Lower lobe of right lung (tissue), 2 donors: ENCODE measurements at places on chromosomes 3 and 15. TPM values are rescaled to one million over a fixed set of nuclear protein-coding genes. Genes with fewer than 3 reads are reported as not detected.

Gene CHRNA3
- total RNA-seq: 1.3 TPM

DNA sequence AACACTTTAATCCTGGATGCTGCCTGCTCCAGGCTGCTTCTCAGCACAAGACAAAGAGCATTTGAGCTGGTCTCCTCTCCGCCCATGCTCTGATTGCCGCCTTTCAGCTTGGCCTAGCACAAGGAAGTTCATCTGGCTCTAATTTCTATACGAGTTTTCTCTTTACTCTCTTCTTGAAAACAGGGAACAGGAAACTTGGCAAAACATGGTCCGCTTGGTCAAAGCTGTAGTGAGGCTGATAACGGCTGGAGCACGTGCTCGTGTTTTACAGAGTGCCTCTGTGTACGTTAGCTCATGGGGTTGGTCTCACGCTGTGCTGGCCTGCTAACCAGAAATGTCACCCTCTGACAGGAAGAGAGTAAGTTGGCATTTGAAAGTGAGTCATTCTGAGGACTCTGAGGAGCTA, 19.2 kb downstream of the RARRES1 start:
- DNase-seq: no peak

DNA sequence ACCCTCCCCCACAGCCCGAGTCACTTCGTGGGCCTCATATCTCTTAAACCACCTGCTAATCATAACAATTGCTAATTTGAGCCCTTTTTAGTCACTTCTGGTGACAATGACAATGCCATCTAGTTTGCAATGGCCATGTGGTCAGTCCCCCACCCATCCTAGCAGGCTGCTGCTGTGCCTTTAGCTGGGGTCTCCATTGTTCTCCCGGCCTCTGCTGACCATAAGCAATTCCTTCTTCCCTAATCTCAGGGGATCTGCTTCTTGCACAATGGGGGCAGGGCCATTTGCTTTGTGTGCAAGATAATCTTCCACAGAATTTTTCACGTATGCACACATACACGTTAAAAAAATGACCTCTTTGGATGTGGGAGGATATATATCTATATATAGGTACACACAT, 406.1 kb upstream of the ONECUT1 start:
- no peak for DNase-seq

Gene SLC28A2
- 0.21 TPM for total RNA-seq

DNA sequence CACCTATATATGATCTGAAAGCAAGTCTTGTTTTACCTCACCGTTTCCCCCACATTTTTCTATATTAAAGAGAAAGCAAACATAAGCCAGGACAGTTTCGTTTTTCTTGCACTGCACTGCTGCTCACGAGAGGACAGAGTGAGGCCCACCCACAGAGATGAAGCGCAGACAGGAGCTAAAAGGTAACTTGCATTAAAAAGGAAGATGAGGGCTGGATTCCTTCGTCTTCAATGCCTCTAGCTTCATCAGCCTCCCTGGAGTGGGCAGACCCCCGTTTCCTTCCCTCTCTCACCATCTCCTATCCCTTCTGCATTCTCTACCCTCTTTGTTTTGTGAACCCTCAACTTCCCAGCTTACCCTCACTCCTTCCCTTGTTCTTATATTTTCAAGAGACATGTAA, 18.9 kb downstream of the SUMF1 start:
- DNase-seq: no peak

Gene B3GALNT1
- total RNA-seq: 25.8 TPM
